ENCODE measurements at places on chromosomes 11 and 22.

- DNase-seq: no peak
Observed at GRCh38 chr22:17777717-17778044, 3.4 kb upstream of the BID start.

DNA sequence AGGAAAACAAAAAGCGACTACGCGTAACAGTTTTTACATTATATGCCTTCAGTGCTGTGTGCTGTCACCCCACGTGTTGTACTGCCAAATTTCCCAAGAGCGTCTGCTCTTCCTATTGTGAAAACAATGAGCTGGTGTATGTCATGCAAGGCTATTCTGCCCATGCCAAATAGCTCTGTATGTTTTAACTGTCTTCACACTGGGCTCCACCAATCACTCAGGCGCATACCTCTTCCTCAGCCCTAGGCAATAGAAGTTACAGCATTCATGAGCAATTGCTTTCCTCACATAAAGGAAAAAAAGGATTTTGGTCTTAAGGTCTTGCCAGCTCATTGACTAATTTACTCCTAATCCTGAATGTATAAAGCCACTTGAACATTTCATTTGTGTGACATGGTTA lies 606.8 kb downstream of the NTM start:
- no peak for DNase-seq

GRCh38 chr11:103051151-103051801 lies 40.7 kb downstream of the DCUN1D5 start:
- no peak for DNase-seq

- no peak for DNase-seq
Observed at GRCh38 chr11:9838961-9839360, 175.1 kb downstream of the SWAP70 start.

GRCh38 chr11:62728171-62728988 lies at the start of gene TTC9C:
Gene TTC9C, plus strand, starts transcription at chr11:62728486. Its CDS starts 363 bp downstream, at chr11:62728849.
- peak; percentile 84 for DNase-seq

DNA sequence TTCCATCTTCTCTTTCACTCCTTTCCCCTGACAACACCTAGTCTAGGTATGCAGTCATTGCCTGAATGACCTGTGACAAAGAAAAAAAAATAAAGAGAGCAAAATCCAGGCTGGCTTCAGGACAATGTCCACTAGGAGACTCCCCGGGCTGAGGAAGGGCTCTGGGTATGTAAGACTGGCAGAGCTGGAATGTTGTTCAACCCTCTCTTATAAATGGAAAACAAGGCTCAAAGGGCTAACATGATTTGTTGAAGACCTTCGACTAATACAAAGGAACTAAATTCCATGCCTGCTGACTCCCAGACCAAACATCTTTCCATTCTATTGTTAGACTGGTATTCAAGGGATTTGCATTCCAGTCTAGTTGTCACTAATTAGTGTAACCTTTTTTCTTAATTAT lies 122.2 kb downstream of the ARL14EP start:
- DNase-seq: no peak

GRCh38 chr22:25038771-25039170 lies 86.3 kb downstream of the KIAA1671 start:
- no peak for DNase-seq

- DNase-seq: no peak
Observed at GRCh38 chr11:43856993-43857392, 23.6 kb upstream of the ALKBH3 start.

DNA sequence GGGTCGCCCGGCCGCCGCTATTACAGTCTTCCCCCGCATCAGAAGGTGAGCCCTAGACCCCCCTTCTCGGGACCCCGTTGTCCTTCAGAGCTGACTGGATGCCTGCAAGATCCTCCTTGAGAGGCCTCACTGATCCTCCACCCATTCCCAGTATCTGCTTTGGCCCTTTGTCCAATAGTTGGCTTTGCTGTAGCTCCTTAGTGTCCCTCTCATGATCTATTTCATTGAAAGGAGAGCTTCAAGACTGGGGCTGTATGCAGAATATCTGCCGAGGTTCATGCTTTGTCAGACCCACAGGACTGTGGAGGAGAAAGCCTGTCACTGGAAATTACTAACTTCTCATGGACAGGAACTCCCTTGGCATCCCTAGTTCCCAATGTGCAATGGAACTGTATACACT lies 499 bp downstream of the DLAT start:
- no peak for DNase-seq

DNA sequence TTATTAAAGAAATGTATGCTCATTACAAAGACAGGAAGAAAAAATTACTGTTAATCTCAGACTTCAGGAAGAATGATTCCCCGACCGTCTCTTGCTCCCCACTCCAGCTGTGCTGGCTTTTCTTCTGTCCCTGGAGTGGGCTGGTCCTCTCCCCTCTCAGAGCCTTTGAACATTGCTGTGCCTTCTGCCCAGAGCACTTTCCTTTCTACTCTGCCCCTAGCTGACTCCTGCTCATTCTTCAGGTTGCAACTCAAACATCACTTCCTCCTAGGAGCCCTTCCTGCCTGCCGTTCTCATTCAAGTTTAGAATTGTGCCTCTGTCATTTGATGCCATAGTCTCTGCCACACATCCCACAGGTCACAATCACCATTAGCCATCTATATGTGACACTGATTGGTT lies 329.5 kb downstream of the MIAT start:
- no peak for DNase-seq

GRCh38 chr22:47591016-47591415 lies 828.6 kb downstream of the TBC1D22A start:
- DNase-seq: no peak

GRCh38 chr11:107713009-107713408 lies 1.2 kb upstream of the SLN start:
- DNase-seq: no peak

DNA sequence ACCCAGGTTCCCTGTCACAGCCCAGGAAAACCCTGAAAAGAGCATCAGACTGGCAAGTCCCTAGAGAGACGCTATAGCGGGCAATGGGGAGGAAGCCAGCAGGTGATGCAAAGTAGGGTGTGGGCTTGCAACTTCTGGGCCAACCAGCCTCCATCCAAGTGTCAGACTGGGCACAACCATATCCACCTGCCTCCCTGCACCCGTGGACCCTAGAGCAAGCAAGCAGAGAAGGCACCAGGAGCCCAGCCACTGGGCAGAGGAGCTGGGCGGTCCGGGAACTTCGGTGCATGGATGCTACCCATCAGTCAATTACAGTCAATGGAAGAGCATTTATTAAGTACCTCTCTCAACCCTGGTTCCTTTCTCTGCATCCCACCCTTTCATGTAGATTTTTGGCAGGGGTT lies 2.8 kb downstream of the NECTIN1 start:
- no peak for DNase-seq

DNA sequence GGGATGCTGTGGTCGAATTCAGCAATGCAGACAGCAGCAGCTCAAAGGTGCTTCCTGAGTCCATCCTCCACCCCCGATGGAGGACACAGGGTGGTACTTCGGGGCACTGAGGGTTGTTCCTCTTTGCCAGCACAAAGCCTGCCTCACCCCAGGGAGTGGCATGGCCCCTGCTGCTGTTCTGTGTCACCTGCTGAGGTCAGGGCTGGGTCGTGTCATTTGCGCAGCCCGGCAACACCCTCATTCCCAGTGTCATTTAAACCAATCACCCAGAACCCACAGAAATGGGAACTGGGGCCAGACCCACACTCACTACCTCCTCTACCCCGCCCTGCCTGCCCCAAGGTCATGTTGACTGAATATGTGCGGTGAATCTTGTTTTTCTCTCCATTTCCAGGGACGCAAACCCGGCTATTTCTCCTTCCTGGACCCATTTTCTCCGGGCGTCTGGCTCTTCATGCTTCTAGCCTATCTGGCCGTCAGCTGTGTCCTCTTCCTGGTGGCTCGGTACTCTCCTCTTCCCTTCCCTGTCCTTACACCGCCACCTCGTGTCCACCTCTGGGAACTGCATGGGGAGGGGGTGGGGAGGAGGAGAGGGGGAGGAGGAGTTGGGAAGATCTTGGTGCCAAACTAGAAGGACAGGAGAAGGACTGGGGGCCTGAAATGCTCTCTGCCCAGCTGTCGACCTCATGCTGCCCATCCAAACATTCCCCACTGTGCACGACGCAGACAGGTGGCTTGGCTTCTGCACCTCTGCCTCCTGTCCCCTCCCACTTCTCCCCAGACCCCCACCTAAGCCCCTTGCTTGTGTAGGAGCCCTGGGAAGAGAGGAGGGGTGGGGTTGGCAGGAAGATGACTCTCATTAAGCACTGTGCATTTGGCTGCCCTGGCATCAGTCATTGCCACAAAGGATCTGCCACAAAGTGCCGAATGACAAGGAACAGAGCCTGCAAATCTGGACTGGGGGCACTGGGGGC lies 71.2 kb upstream of the TBCEL start:
- peak; percentile 45 for DNase-seq

DNA sequence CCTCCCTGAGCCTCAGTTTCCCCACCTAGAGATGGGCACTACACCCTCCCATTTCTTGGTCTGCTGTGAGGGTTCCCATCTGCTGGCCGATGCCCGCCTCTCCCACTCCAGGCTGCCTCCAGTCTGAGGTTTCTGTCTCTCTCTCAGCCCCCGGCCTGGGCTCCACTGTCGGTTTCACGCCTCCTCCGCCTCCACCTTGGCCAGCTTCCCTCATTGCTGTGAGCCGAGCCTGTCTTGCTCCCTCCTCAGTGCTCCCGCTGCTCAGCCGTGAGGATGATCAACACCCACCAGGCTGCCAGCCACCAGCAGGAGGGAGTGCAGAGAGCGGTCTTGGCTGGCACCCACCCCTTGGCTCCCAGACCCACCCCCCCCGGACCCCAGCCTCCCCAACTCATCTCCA lies 61.0 kb downstream of the CYTH4 start:
- DNase-seq: no peak

GRCh38 chr11:128407962-128408361 lies 179.4 kb downstream of the ETS1 start:
- DNase-seq: no peak

DNA sequence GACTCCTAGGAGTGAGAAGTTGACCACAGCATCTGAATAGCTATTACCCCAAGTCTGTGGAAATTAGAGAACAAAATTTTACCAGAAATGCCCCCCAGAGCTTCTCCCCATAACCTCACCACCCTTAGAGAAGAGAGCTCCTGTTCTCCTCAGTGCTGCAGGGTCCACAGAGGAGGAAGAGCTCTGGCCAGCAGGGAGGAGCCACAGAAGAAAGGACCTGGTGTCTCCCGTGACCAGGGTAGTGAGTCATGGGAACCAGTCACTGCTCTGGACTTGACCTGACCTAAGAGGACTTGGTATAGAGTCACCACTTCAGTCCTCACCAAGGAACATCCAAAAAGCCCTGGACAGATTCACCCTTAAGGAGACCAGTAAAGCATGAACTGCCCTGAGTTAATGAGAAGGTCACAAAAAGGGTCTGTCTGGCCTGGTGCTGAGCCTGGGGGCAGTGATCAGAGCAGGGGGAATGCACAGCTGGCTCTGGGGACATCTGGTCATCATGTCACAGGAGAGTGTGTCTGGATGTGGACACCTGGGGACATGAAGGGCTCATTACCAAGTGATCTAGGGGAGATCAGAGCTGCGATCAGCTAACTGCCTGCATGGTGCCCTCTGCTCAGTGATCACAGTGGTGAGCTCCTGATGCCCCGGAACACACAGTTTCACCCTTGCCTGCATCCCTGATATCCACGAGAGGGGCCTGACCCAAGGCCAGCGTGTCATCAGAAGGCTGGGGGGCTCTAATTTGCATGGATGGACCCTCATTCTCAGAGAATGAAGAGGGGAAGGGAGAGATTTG lies 103.3 kb upstream of the TOP3B start:
- DNase-seq: no peak

GRCh38 chr11:92556431-92556830 lies 331.8 kb downstream of the FAT3 start:
- DNase-seq: no peak

- no peak for DNase-seq
Observed at GRCh38 chr22:48871176-48871840, 956.4 kb downstream of the BRD1 start.

DNA sequence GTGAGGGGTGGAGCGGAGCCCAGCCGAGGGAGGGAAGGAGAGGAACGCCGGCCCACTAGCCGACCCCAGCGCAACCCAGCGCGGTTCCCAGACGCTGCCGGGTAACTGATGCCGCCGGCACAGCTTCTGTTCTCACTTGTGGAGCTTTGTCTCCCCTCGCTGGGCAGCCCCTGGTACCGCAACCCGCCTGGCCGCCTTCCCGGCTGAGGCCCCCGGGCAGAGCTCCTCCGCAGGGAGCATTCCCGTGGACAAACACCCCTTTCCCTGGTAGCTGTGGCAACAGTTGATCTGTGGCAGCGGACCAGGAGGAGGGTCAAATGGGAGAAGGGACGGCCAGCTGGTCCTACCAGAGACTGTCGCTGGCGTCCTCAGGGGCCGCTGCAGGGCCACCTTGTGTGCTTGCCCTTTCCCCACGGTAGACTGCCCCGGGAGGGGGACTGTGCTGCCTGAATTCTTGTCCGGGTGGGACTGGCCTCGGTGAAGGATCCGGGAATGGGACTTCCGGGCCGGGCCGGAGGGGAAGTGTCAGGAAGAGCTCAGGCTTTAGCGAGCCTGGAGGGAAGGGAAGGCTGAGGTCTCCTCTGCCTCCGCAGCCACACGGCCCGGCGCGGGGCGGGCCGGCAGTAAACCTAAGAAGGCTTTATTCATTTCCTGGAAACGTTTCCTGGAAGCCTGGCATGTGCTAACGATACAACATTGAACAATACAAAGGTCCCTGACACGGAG lies 468.0 kb downstream of the OPCML start:
- no peak for DNase-seq

DNA sequence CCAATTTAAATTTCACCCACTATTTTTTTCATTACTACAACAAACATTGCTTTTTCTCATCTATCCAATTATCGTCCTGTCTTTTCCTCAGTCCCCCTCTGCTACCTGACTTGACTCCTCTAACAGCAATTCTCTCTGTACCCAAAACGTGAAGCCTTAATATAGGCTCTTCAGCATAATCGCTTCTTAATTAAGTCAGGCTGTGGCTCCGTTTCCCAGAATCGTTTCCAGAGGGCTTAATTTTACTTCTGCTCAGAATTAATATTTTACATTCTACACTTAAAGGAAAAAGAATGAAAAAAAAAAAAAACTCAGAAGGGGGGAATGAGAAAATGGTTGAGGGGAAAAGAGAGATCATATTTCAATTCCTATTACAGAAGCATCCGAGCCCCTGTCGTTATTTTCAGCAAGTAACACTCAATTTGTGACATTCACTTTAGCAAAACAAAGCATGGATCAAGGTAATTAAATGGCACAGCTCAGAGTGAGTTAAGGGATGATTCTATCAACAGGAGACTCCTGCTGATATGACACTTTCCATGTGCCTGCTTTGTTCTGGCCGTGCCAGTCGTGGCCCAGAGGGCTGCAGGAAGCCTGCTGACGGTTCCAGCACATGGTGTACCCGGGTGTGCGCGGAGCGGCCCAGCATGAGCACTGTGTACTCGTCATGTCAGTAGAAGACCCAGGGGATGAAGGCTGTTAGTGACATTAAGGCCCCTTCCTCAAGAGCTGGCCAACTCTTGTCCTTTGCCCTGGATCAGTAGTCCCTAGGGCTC lies 272.5 kb downstream of the NTM start:
- no peak for DNase-seq

GRCh38 chr11:46465683-46466082 lies 74.1 kb upstream of the CHRM4 start:
- no peak for DNase-seq

DNA sequence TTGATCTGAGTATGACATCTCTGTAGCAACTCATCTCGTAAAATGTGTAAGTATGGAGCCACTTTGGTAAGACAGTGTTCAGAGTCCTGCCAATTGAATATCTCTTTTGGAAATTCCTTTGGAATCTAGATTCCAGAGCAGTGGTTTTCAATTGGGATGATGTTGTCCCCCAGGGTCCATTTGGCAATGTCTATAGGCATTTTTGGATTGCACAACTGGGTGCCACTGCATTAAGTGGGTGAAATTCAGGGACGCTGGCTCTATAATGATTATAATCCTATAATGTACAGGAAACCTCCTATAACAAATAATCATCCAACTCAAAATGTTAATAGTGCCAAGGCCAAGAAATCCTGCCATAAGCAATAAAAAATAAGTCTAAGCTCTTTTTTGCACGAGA lies 404.8 kb upstream of the RAG2 start:
- DNase-seq: no peak

Measured in activated gamma-delta T cell treated with Interleukin-2 at 50 U/mL for 16 hours (primary cell).